Erythroblast (primary cell): ENCODE measurements at places on chromosomes 2 and 18.

DNA sequence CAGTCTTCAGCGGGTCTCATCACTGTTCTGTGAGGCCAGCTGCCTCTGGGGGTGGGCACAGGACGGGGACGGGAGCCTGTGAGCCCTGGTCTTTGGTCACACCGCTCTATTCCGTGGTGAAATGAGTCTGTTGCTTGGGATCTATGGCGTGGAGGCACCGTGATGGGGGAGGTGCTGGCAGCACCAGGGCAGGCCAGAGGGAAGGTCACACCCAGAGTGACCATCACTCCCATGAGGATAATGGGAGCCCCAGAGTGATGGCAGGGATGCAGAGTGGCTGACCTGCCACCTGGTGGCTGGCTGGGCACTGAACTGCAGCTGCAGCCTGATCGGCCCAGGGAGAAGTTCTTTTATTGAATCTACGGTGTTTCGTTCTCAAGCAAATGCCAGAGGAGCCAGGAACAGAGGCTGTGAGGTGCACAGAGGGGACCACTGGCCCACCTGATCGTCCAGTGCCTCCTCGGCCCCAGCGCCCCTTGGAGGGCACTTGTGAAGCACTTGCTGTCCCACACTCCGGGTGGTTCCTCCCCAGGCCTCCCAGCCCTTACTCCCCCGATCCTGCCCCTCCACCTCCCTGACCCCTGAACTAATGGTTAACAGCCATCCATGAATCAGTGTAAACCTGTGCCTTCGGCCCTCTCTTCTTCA is 17.9 kb downstream of the KCNIP3 start:
- peak; percentile 19 for DNase-seq

GRCh38 chr2:39370101-39370500 is 67.0 kb downstream of the MAP4K3 start:
- no peak for DNase-seq

DNA sequence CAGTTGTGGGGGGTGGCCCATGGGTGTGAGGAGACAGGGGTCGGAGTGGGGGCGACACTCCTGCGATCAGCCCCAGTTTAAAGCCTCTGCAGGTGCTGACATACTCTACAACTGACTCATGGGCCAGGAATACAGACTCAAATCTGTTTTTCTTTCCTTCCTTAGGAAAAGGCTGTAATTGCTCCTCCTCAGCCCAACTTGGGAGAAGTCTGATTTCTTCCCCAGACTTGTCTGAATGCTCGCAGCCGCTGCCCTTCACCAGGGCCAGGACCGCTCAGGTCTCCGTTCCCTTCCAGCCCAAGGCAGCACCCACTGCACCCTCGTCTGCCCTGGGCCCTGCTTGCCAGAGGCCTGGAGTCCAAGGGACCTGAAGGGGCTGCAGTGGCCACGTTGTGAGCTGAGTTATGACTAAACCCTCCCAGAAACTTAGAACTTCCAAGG is 41.3 kb downstream of the RHOB start:
- DNase-seq: no peak

- peak; percentile 78 for DNase-seq
These were observed 2.9 kb upstream of the CRYBA2 start for GRCh38 chr2:218995972-218996711.

DNA sequence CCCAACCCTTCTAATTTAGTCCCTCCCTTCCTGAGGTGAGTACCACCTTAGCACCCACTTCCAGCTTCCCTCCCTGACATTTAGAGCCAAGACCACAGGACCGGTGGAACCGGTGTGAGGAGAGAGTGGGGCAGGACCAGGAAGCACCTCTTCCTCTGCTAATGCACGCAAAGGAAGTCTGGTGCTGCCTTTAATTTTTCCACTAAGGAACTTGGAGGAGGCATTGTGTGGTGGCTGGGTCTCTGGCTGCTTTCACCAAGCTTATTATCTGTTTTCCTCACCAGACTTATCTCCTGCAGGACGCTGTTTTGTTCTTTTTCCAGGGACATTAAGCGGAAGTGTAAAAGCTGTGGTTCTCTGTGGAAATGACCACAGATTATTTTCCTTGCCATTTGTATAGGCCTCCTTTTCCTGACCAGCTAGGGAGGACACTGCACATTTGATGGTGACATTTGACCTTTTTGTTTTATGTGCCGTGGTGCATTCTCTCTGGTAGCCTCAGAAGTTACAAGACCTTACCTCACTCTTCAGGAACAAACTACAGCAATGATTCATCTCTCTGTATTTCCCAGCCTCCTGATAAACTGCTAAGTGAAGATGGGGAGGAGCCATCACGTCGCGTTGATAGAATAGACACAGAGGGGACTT is 39.8 kb upstream of the SPTBN1 start:
- no peak for DNase-seq

GRCh38 chr18:58843688-58844035 is 21.0 kb upstream of the ZNF532 start:
- DNase-seq: no peak

DNA sequence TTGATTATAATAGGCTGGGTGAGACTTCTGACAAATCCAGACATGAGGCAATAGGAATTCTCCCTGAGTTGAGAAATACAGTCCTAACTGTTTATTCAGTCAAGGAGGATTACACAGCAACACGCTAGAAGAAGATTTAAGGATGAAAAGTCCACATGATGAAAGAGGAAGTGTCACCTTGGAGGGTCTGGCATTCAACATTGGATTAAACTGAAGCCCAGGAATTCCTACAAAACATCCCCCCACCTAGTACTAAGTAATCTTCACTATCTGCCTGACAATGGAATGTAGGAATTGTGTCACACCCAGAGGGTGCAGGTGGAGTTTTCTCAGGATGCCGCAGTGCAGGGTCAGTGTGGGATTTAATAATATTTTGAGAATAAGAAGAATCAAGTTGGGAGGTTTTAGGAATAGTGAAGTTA is 142.4 kb downstream of the SOCS6 start:
- DNase-seq: no peak

DNA sequence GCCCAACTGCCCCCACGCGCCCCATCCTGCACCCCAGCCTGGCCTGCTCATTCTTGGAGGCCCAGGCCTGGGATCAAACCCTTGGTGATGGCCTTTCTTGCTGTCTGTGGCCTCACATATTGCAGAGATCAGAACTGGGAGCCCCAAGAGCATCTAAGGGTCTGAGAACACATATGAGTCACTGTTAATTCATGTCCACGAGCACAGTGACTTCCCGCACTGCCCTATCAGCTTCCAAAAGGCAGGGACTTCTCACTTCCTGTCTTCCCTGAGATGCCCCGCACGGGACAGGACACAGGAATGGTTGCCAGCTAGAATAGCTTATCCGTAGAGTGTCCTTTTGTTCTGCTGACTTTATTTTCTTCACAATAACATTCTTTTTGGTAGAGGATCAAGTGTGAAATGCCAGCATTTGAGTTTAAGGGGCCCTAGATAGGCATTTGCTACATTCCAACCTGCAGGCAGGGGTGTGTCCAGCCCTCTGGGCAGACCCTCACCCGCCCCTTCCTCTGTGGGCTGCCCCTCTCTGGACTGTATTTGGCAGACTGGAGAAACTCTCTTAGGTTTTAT is 21.1 kb upstream of the CELF4 start:
- DNase-seq: no peak

- no peak for DNase-seq
These were observed 26.6 kb upstream of the SLC14A2 start for GRCh38 chr18:45588376-45589355.

DNA sequence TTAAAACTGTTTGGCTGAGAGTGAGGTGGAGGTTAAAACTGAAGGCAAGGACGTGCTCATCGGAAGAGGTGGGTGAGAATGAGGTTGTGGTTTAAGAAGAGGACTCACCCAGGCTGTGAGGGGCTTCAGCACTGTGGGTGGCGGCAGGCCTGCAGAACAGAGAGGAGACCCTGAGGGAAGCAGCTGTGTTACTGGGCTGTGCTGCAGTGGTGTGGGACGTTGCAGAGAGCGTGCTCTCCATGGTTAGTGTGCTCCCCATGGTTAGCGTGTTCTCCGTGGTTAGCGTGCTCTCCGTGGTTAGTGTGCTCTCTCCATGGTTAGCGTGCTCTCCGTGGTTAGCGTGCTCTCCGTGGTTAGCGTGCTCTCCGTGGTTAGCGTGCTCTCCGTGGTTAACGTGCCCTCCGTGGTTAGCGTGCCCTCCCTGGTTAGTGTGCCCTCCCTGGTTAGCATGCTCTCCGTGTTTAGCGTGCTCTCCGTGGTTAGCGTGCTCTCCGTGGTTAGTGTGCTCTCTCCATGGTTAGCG is 68.5 kb upstream of the NFATC1 start:
- DNase-seq: no peak

GRCh38 chr2:172742931-172743540 is 7.4 kb downstream of the RAPGEF4 start:
- no peak for DNase-seq

DNA sequence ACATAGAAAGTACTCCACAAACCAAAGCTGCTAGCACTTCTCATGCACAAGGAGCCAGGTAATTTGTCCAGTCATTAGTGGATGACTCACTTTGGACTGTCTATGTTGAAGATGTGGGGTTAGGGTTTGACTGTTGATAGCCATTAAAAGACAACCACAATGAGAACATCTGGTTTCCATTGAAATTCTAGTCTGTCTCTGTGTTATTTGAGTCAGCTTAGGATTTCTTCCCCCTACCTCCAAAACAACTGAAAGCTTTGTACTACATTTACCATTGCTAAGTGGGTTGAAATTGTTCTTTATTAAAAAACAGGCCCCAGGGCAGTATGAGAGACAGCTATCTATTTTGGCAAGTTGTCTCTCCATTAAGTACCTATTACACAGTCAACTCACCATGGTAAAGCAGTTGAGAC is 50.2 kb upstream of the ANKRD44 start:
- DNase-seq: no peak

DNA sequence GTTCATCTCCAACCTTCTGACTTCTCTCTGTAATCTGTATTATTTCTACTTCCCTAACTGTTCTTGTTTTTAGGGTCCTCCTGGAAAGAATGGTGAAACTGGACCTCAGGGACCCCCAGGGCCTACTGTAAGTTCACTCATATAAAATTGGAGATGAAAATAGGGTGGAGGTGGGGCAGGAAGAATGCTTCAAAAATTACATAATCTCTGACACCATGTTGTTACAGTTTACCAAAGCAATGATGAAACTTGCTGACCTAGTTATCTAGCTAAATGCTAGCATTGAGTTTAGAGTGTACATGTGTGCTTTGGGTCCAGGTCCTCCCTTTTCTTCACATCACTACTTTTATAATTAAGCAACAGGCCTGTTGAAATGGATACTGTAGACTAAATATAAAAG is 23.1 kb downstream of the COL3A1 start:
- DNase-seq: no peak

DNA sequence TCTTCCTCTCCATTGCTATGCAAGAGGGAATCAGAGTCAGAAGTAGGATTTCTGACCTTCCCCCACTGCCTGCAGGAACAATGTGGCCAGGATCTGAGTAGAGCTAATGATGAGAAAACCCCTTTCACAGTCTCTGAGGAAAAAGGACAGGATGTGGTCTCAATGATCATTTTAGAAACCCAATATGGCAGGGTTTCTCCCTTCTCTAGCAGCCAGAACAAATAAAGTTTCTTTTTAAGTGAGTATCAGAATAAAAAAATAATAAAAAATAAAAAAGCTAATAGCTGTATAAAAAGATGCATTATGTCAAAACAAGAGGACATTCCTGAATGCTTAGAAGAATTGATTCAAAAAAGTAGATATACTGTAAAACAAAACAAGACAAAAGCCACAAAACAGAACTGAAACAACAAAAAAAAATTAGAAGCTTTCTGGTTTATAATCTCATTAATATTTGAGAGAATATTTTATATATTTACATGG is 1124.9 kb upstream of the ZEB2 start:
- DNase-seq: no peak

- DNase-seq: no peak
These were observed 124.2 kb downstream of the COPS8 start for GRCh38 chr2:237209885-237210284.

DNA sequence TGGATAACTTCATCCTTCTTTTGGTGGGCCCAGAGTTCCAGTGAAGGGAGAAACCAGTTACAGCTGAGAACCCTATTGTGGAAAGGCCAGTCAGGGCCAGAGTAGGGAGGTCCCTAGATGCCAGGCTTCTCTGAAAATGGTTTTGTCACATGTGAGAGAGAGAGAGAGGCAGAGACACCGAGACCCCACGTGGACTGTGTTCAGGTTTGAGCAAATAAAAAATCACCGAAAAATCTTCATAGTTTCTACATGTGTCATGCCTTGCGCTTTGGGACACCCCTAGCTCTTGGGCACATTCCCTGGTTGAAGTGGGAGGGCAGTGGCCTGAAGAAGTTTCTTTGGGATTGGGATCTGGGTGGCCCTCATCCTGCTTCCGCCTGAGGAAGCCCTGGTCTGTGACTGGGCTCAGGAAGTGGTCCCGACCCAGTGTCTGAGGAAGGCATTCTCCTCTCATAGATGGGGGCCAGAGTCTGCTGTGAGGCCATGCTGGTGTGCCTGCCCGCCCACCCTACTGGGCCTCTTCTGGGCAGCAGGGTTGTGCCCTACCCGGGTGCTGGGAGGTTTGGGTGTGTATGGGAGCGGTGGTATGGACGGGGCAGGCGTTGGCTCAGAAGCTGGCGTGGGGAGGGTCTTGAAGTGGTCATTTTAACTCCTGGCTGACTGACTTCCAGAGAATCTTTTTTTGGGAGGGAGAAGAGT is 16.1 kb downstream of the NCK2 start:
- no peak for DNase-seq

GRCh38 chr2:236464140-236464539 is 105.5 kb upstream of the ACKR3 start:
- DNase-seq: no peak

DNA sequence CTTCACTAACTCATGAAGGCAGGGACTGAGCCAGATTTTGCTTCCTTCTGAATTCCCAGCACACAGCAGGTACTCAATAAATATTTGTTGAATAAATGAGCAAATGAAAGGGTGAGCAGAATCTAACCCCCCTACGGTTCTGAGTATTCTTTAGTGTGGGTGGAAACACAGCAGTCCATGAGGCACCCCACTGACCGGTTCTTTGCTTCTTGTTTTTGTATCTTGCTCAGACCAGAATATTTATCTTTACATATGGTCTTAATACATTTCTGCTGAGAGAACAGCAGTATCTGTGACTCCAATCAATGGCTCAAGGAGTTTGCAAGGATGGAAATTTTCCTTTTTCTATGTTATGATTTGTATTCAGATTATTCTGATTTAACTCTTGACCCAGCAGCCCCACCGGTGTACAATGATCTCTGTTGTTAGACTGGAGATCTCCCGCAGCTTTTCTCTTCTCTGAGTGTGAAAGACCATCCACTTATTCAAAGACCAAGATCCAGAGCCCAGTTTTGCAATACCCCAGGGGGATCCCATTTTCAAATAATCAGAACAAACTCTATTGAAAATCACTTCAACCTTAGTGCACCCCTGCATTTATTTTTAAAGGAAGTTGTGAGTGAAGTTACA is 506.5 kb upstream of the TNP1 start:
- no peak for DNase-seq

- DNase-seq: no peak
These were observed 7.3 kb downstream of the ZNF516 start for GRCh38 chr18:76487782-76488181.

GRCh38 chr2:113872201-113872600 is 17.7 kb upstream of the ACTR3 start:
- DNase-seq: no peak

- DNase-seq: no peak
These were observed 92.1 kb upstream of the PIK3C3 start for GRCh38 chr18:41862921-41863320.
